ENCODE measurements at places on chromosomes 1 and 21.
A peak's percentile ranks its signal among the peaks of the same experiment; 100 is the strongest.

- no peak for DNase-seq
Measured at GRCh38 chr1:13992489-13993285, 292.7 kb downstream of the PRDM2 start.

- DNase-seq, result no peak
Measured at GRCh38 chr1:11761988-11762406, at the start of gene C1orf167. TSS of gene C1orf167 (plus strand) at chr1:11762193. CDS start at chr1:11764401, 2,208 bp downstream.

DNA sequence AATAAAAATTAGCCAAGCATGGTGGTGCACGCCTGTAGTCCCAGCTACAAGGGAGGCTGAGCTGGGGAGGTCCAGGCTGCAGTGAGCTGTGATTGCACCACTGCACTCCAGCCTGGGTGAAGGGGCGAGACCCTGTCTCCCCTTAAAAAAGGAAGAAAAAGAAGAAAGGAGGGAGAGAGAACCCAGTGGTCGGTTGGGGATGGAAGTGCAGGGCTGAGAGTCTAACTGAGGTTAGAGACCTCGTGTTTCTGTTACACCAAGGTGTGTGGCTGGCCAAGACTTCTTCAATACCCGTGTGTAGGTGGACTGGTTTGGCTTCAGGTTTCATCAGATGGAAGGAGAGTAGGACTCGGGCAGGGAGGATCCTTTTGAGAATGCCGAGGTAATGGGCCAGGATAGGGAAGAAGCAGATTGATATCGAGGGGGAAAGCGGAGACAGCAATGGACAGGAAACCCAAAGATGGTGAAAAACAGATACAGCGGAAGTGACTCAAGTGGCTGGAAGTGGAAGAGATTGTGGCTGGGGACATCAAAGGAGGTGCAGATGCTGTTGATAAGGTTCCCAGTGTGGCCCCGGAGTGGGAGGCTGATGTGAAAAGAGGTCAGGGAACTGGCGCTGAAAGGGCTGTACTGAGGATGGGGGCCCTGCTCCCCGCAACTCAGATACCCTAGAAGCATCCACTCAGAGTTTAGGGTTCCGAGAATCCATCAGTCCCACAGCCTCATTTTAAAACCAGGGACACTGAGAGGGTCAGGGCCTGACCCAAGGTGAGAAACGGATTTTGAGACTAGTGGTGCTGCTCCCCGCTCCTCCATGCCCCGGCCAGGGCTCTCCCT, 681 bp upstream of the UBXN10 start:
- DNase-seq, result no peak

- DNase-seq, result no peak
Measured at GRCh38 chr1:8437347-8437746, 119.4 kb downstream of the SLC45A1 start.

DNA sequence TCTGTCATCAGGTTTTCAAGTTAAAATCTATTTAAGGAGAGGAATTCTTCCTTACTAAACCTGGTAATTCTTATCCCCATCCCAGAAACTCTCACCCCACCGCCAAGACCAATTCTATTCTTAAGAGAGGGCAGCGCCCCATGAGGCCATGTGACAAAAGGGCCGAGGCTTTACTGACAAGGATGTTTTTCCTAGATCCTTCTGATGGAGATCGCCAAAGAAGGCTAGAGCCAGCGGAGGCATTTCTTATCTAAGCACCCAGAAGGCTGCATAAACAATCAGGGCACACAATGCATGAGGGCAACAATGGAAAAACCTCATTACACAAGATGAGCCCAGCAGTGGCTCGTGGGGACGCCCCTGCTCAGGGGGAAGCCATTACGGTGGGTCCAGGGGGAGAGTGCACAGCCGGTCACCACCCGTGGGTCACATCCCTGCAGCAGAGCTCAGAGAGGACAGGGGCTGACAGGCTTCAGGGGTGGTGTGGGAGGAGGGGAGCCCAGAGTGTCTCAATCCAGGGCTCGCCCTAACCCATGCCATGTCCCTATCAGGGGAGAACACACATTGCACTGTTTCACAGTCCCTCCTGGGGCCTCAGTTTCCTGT, 88.7 kb downstream of the ITPKB start:
- DNase-seq, result no peak

DNA sequence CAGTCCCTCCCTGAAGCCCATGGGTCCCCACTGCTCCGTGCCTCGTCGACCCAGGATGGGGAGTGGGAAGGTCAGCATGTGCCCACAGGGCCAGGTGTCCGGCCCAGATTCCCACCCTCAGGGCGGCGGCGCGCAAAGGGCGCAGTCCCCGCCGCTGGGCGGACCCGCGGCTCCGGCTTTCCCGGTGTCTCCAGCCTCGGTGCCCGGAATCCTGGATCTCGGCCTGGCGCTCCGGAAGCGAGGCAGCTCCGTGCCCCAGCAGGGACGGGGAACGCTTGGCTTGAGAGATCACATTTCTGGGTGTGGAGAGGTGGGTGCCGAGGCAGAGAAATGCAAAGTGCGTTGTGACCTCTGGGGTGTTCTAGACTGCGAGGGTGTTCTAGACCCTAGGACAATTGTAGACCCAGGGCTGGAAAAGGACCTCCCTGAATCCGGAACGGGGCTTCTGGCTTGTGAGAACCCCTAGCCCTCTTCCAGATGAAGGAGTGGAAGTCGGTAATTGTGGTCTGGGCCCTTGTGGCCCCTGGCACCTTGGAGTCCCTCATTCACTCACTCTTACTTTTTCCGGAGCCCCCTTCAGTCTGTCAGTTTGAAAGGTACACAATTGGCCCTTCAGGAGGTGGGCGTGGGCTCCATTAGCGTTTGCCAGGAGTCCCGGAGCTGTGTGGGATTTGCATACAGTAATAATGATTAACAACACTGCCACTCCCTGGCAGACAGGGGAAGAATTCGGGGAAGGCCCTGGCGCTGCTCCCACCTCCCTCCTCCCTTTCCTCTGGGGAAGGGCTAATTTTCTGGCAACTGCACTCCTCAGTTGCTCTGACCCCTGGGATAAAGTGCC, 1.6 kb upstream of the KCND3 start:
- DNase-seq, result no peak

DNA sequence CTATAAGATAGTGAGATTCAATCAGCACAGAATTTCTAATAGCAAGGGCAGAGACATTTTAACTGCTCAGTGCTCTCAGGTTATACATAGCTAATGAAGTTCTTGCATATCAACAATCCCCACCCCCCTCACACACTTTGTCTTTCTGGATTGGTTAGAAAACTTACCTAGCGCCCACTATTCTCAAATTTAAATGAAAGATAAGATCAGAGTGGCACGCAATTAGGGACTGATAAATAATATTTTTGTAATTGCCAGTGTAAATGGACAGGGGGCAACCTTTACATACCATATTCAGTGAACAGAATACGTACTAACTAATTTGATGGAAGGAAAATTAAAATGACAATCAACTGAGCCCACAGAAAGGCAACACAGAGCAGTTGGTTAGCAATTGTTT, 11.7 kb downstream of the SELL start:
- DNase-seq, result no peak

- no peak for DNase-seq
Measured at GRCh38 chr1:3277011-3277471, 177.4 kb upstream of the ARHGEF16 start.

GRCh38 chr1:2801535-2802291, at the start of gene TTC34:
TSS of gene TTC34 (minus strand) at chr1:2801693. CDS start at chr1:2800827, 866 bp downstream.
- DNase-seq, result no peak

DNA sequence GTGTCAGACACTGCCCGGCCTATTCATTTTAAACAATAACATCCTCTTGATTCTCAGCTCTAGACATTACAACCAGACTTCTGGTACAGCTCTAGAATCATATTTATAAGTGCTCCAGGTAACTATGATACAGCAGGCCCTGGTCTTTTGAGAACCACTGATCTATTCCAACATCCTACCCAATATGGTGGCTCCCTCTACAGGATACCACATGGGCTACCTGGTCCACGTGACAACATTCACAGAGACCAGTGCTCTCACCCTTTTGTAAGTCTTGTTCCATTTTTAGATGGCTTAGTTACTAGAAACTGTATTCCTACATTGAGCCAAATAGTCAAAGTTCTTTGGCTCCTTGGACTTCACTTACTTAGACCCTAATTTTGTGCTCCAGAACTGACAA, 102.9 kb downstream of the PTPN14 start:
- no peak for DNase-seq

DNA sequence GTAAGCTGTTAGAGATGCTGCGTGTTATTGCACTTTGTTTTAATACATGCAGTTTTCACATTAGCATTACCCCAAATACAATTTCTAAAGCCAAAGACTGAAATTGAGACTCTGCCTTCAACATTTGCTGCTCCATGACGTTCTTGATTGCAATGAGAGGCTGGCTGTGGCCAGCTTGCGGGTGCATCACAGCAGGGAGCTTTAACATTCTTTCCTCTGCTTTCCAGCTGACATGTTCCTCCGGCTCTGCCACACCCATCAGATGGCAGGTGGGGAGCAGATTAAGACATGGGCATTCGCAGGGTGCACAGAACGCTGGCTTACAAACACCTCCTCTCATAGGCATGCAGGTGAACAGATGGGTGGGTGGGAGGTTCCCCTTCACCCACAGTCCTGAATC, 314.1 kb downstream of the DISC1 start:
- DNase-seq, result no peak

- DNase-seq, result no peak
Measured at GRCh38 chr1:68401506-68401905, 48.2 kb downstream of the RPE65 start.

DNA sequence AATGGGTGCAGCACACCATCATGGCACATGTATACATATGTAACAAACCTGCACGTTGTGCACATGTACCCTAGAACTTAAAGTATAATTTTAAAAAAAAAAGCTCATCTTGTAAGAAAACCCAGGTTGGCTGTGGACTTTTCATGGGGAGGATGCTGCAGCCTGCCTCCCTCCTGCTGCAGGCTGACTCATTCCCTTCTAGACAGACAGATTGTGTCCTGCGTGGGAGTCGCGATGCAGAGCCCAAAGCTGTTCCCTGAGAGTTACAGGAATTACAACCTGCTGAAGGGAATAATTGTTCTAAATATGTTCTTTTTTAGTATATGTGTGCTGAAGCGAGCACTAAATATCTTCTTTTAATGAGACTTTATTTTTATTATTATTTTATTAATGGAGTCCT, 93.2 kb downstream of the TBX19 start:
- no peak for DNase-seq

DNA sequence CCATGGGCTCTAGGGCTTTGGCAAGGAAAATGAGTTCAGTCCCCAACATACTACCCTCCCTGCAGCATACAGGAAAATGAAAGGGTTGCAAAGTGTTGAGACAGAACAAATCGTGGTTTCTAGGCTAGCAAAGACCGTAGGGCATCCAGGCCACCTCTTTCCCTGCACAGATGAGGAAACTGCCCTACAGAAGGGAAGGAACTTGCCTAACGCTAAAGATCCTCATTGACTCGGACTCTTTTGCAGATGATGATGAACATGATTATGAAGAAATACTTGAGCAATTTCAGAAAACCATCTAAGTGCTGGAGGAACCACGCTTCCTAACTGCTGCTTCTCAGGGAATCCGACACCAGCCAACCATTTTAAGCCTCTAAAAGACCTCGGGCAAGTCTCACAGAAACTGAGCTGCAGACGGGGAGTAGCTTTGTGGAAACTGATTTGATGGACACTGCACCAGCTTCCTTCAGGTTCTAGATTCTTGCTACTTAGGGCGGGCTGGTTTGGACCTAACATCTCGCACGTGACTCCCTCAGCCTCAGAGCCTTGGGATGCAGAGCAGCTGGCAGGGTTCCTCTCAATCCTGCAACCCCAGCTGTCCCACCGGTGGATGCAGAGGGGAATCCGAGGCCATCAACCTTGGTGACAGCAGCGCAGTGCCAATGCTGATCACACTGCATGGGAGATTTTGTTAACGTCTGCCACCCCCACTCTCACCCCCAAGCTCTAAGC, 13.4 kb downstream of the THEMIS2 start:
- no peak for DNase-seq

DNA sequence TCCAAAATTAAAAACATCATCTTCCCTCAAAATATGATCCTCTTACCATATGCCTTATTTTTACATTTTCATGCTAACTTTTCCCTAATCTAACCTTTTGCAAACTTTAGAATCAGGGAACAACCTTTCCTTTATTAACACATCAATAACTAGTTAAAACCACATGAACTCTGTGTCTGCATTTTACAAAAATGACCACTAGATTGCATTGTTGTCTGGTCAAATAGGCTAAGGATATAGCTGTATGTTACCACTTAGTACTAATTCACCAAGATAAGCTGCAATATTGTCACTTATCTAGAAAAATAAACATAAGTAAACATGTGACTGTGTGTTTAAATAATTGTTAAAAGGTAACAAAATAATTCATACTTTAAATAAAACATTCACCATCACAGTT, 82.3 kb downstream of the DENND1B start:
- DNase-seq, result no peak

- DNase-seq, result no peak
Measured at GRCh38 chr1:3522564-3523265, 68.2 kb downstream of the ARHGEF16 start.

- DNase-seq, result peak; percentile 19
Measured at GRCh38 chr1:171251042-171251951, 3.0 kb downstream of the FMO1 start.

GRCh38 chr1:56229186-56229585, 350.2 kb downstream of the PLPP3 start:
- DNase-seq, result peak; percentile 43

DNA sequence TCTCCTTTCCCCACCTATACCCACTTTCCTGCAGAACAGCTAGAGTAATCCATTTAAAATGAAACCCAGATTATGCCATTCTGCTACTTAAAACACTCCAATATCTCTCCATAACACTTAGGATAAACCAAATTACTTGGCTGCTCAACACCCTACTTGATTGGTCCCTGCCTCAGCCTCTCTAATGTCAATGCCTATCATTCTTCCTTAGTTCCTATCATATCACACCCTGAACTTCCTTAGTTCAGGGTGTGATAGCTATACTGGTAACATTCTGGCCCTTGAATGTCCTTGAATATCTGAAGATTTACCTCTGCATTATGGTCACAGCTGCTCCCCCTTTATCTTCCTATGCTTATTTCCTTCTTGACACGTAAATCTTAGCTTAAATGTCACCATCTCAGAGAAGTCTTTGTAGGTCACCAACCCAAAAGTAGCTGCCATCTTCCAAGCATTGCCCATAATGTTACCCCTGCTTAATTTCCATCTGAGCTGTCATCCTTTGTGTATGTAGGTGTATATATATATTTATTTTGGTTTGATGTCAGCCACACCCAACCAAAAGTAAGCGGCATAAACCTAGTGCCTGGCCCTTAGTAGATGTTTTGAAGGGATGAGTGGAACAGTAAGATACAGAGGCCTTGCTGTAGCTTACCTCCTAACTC, 379.8 kb downstream of the PTPRC start:
- DNase-seq, result no peak

- DNase-seq, result no peak
Measured at GRCh38 chr1:154657556-154657955, 49.6 kb upstream of the ADAR start.

DNA sequence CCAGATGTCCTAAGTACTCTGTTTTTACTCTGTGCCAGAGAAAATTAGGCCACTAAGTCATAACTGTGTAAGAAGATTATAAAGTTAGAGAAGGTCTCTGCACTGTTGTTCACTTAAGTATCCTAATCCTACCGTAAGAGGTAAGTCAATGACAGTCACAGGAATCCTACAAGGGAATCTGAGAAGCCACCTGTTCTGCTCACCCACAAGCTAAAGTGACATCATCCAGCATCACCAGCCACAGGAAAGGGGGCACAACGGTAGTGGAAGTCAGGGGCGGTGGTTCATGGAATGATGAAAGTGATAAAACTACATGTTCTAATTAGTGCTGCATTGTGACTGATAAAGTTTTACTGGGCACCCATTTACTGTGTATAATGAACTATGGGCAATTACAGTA, 92.7 kb downstream of the PLD5 start:
- no peak for DNase-seq
